Heart left ventricle (tissue), 16 donors: ENCODE measurements at places on chromosomes 6 and 20. TPM values are rescaled to one million over a fixed set of nuclear protein-coding genes. Genes with fewer than 3 reads are reported as not detected.

GRCh38 chr6:3557336-3557735, 100.5 kb upstream of the SLC22A23 start:
- DNase-seq = no peak

DNA sequence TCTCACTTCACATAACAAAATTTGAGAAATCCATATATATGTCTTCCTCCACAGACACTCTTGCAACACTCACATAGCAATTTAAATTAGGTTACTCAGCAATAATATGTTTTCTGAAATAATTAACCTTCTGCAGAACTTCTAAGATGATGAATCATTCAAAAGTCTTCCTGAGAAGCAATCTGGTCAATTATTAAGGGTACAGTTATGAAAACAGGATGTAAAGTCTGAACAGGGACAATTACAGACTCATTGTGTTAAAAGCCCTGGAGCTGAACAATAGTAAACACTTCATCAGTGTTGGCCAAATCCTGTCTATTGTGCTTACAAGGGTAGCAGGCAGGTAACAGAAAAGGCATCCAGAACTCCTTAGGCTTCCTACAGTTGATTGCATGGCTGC, 75.4 kb downstream of the FILIP1 start:
- no peak for DNase-seq

DNA sequence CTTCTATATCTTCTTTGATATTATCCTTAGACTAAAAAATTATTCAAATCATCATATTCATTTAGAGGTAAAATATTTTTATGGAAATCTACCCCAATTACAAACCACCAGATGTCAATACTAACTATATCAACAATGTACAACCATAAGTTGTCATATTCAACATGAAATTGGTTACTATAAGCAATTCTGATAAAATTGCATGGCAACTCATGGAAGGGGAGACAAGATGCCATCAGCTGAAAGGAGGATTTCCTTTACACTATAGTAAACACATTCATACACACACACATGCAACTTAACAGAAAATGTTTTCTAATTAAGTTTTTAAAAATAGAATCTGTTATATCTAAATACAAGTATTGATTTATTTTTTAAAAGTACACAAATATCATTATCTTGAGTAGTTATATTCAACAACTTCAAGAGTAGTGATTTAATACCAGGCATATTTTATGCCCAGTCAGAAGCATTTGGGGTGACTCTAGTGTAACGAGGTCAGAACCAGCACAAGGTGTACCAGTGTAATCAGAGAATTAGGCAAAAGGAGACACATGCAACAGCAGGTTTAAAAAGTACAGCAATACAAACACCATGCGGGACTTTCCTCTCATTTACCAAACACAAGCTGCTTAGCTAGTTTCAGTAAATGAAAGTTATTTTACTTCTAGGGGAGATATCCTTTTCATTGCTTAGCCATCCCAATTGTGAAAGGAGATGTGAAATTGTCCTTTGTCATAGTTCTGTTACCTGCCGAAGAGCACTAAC, 1.0 kb downstream of the FILIP1 start:
- no peak for DNase-seq

Gene REV3L
- polyA plus RNA-seq = 8.5 TPM
